ENCODE measurements at places on chromosomes 5 and 9.
A peak's percentile ranks its signal among the peaks of the same experiment; 100 is the strongest.

- no peak for DNase-seq
These were observed 61.9 kb downstream of the COL15A1 start for GRCh38 chr9:99005651-99006050.

- no peak for DNase-seq
These were observed 9.6 kb upstream of the IFNE start for GRCh38 chr9:21491756-21492155.

DNA sequence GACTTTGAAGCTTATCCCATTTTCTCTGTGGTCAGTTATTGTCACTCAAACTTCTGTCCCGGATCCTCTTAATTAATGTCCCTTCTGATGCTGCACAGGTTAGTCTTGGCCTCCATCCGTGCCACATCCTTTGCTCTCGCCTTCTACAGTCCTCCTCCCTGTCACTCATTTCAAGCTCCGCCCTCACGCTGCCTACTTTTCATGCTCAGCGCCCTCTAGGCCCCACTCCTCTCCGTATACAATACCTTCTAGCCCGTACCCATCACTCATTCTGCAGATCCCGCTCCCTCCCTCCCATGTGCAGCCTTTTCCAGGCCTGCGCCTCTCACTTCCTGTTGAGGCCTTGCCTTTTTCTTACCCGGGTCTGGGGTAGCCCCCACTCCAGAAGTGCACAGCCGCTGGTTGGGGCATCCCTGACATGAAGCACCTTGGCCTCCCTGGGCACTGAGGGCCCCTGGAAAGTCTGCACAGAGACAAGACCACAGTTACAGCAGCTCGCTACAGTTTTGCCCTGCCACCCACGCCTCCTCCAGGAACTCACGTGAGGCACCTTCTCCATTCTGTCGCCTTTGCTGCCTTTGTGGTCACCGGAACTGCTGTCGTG, 88.5 kb upstream of the SLC25A48 start:
- no peak for DNase-seq

GRCh38 chr9:120692901-120693699, 21.2 kb downstream of the MEGF9 start:
- DNase-seq: peak; percentile 61

- DNase-seq: peak; percentile 69
These were observed 88.7 kb downstream of the PIP5K1B start for GRCh38 chr9:68793605-68794343.
